K562 (cell line): ENCODE measurements at places on chromosomes 5 and 9. TPM values are rescaled to one million over a fixed set of nuclear protein-coding genes. Genes with fewer than 3 reads are reported as not detected.
A peak's percentile ranks its signal among the peaks of the same experiment; 100 is the strongest.

DNA sequence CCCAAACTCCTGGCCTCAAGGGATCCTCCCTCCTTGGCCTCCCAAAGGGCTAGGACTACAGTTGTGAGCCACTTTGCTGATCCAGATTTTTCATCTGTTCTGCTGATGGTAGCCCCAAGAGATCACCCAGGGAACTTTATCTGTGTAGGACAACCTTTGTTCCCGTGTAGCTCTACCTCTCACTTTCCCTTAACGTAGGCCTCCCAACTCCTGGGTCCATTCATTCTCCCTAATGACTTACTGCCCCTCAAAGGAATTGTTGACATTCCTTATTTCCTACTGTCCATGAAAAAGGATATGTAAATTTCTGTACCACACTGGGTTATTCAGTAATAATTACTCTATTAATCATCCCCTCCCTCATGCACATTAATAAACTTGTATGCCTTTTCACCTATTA lies 51.0 kb upstream of the PHF24 start:
- no peak overlapping the region for H3K27ac ChIP-seq
- H3K4me3 ChIP-seq: no peak overlapping the region
- DNase-seq: no peak
- no peaks in the 10 kb centered on the region for H3K4me1 ChIP-seq

The SPATA31E1 gene
- not detected in 2 replicates for total RNA-seq

- no peak within 1 kb of the TSS for H3K4me3 ChIP-seq
- H3K4me1 ChIP-seq: no peaks in the 10 kb centered on the region
- no peak for DNase-seq
- no peaks in the 10 kb centered on the region for H3K36me3 ChIP-seq
- H3K27me3 ChIP-seq: no peaks in the 10 kb centered on the region
These were observed at the start of gene SPINK1 for GRCh38 chr5:147831465-147831864. TSS of gene SPINK1 (minus strand) at chr5:147831671. CDS start at chr5:147831577, 94 bp downstream.

GRCh38 chr9:33236571-33236970 lies 3.4 kb upstream of the SPINK4 start:
- H3K36me3 ChIP-seq: no peaks in the 10 kb centered on the region
- no peaks in the 10 kb centered on the region for H3K27me3 ChIP-seq
- no peak overlapping the region for H3K4me3 ChIP-seq
- no peak overlapping the region for H3K27ac ChIP-seq

DNA sequence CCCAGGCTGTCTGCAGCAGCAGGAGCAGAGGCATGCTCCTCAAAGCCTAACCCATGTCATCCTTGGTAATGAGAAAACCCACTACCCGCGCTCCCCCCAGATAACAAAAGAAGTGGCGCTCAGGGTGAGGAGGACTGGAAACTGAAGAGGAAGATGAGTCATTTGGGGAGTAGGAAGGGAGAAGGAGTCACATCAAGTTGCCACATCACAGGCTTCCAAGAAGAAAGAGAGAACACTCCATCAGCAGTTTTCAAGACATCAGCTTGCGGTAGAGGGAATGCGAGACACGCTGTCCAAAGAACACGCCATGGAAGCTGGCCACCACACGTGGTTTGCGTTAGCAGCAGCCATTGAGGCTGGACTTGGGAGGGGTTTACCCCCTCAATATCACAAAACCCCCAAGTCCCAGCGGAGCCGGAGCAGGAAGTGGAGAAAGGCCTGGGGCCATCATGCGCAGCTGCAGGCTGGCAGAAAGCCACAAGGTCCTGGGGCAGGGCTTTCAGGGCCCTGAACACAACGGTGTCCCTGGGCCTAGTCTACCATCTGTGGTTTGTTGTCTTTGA lies 41.5 kb downstream of the SH3PXD2B start:
- no peaks in the 10 kb centered on the region; the same call in 2 of the 3 replicates for H3K4me1 ChIP-seq
- no peaks in the 10 kb centered on the region for H3K36me3 ChIP-seq
- peaks cover 8% of the 10 kb centered on the region; the same call in 2 of the 3 replicates for H3K27me3 ChIP-seq
- no peak overlapping the region for H3K27ac ChIP-seq
- no peak for DNase-seq
- no peak overlapping the region for H3K4me3 ChIP-seq

GRCh38 chr5:92962752-92963151 lies 618.3 kb downstream of the NR2F1-AS1 start:
- no peaks in the 10 kb centered on the region for H3K27me3 ChIP-seq
- no peak for DNase-seq
- H3K27ac ChIP-seq: no peak overlapping the region
- no peaks in the 10 kb centered on the region for H3K4me1 ChIP-seq

GRCh38 chr5:6762116-6762515 lies 48.9 kb downstream of the TENT4A start:
- no peak for DNase-seq
- no peak overlapping the region for H3K27ac ChIP-seq
- H3K4me3 ChIP-seq: no peak overlapping the region

- H3K36me3 ChIP-seq: no peaks in the 10 kb centered on the region
- no peak for DNase-seq
- H3K27me3 ChIP-seq: no peaks in the 10 kb centered on the region
- H3K4me1 ChIP-seq: peaks cover 33% of the 10 kb centered on the region
- no peak overlapping the region for H3K4me3 ChIP-seq
These were observed 45.9 kb downstream of the C9orf50 start for GRCh38 chr9:129574911-129575585.

- no peaks in the 10 kb centered on the region for H3K27me3 ChIP-seq
- H3K36me3 ChIP-seq: peaks cover 2% of the 10 kb centered on the region; the same call in 1 of the 3 replicates
- H3K4me3 ChIP-seq: no peak overlapping the region
- peaks cover 4% of the 10 kb centered on the region; the same call in 1 of the 2 replicates for H3K4me1 ChIP-seq
These were observed 21.3 kb downstream of the AKNA start for GRCh38 chr9:114366334-114367128.

The BTNL8 gene
- total RNA-seq: 0.13 TPM in 1 of 2 replicates, not detected in the other

- no peak overlapping the region for H3K4me3 ChIP-seq
- no peaks in the 10 kb centered on the region for H3K36me3 ChIP-seq
- no peak overlapping the region for H3K27ac ChIP-seq
- no peaks in the 10 kb centered on the region for H3K4me1 ChIP-seq
- DNase-seq: no peak
- H3K27me3 ChIP-seq: peaks cover 4% of the 10 kb centered on the region; the same call in 1 of the 3 replicates
These were observed 24.1 kb upstream of the SLC25A48 start for GRCh38 chr5:135810188-135810943.

The ZNF346 gene
- total RNA-seq: 20.5 and 21.1 TPM in 2 replicates

DNA sequence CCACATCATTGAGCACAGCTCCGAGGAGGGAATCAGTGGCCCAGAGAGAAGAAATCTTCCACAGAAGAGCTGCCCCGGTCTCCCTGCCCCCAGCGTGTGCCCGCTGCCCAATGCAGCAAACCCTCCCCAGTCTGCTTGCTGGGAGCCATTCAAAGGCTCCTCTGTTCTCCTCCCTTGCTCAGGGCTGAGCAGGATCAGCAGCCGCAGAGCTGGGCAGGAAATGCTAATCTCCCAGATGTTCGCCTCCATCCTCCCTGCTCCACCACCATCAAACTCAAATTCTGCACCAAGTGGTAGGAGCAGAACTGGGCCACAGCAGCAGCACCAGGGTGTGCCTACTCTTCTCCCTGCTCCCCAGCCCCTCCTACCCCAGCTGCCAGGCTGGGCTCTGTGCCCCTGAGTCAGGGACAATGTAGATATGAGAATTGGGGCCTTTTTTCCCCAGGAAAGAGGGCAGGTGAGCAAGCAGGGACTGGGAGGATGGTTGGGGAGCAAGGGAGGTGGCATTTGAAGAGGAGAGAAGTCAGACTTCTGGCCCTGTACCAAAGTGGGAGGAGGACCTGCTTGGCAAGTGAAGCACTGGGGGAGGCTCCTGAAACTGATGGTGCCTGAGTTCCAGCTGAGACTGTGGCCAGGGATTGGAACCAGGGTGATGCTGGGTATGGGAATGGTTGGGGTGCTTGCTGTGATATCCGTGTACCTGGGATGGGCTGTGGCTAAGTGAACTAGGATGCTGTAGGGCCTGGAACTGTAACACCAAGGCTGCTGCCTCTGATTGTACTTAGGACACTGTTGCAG lies 1.9 kb upstream of the PCDH1 start:
- DNase-seq: no peak
- no peaks in the 10 kb centered on the region for H3K36me3 ChIP-seq
- no peak overlapping the region for H3K4me3 ChIP-seq
- H3K27ac ChIP-seq: no peak overlapping the region
- H3K4me1 ChIP-seq: peaks cover 35% of the 10 kb centered on the region; the same call in 2 of the 3 replicates
- peaks cover 20% of the 10 kb centered on the region for H3K27me3 ChIP-seq

GRCh38 chr5:181217111-181217802 lies 5.8 kb upstream of the TRIM41 start:
- H3K36me3 ChIP-seq: no peaks in the 10 kb centered on the region
- H3K4me1 ChIP-seq: peaks cover 4% of the 10 kb centered on the region; the same call in 2 of the 3 replicates
- H3K4me3 ChIP-seq: peak overlapping the region; percentile 51
- DNase-seq: peak; percentile 53
- peak overlapping the region; percentile 87 for H3K27ac ChIP-seq

GRCh38 chr9:26685818-26686217 lies 206.8 kb downstream of the CAAP1 start:
- H3K27me3 ChIP-seq: no peaks in the 10 kb centered on the region
- DNase-seq: no peak
- no peaks in the 10 kb centered on the region for H3K36me3 ChIP-seq
- H3K4me3 ChIP-seq: no peak overlapping the region

DNA sequence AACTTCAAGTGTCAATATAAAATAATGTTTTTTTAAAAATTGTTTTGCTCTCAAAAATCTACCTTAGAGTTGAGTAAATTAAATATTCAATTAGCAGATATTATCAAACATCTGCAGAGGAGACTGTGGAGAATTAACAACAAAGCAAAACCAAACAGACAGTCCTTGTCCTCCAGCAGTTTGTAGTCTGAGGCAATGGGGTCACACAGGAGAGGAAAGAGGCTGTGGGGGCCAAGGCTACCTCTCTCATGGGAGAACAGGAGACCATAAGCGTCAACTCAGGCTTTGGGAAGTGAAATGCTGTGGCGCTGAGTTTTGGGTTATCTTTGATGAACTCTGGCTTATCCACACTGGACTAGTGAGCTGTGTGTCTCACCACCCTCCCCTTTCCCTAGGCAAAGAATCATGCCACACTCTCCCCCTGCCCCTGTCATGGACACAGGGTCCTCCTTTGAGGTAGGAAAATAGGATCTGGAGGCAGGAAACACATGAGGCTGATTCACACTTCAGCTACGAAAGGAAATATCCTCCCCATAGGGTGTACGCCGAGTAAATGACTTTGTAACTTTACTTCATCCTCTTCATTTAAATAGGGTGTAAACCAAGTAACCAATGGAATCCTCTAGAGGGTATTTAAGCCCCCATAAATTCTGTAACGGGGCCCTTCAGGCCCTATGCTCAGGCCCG lies 152.7 kb downstream of the FSTL4 start:
- H3K4me1 ChIP-seq: no peaks in the 10 kb centered on the region
- H3K36me3 ChIP-seq: no peaks in the 10 kb centered on the region
- DNase-seq: no peak
- no peak overlapping the region for H3K4me3 ChIP-seq
- no peak overlapping the region for H3K27ac ChIP-seq
- H3K27me3 ChIP-seq: no peaks in the 10 kb centered on the region; the same call in 2 of the 3 replicates

- no peak overlapping the region for H3K4me3 ChIP-seq
- H3K27ac ChIP-seq: peak overlapping the region; percentile 66
- peaks cover 17% of the 10 kb centered on the region for H3K4me1 ChIP-seq
- peak; percentile 61 for DNase-seq
These were observed 10.3 kb upstream of the GLE1 start for GRCh38 chr9:128494108-128494745.

DNA sequence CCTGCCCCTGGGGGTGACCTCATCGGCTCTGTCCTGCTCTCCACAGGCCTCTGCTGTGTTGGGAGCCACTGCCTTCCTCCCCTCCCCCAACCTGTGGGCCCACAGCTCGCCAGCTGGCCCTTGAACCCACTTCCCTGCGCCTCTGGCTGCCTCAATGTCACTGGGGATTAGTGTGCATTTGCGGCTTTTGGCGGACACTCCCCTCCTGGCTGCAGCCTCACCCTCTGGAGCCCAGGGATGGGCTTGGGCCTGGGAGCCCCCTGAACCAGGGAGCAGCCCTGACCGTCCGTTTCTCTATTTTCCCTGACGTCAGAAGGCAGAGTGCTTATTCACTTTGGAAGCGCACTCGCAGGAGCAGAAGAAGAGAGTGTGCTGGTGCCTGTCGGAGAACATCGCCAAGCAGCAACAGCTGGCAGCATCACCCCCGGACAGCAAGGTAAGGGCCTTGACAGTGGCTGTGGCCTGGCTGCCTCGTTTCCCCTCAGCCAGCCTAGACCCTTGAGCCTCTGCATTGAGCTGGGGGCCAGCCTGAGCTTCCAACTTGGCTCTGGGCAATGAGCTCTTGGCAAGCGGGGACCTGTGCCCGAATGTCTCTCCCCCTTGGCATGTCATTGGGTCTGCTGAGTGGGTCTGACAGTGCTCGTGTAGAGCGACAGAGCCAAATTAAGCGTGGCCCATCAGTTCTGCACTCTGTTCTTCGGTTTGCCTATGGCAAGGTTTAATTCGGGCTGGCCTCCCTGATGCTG lies 73.1 kb downstream of the RGS3 start:
- peak; percentile 23 for DNase-seq
- H3K4me1 ChIP-seq: peaks cover 12% of the 10 kb centered on the region; the same call in 2 of the 3 replicates
- no peaks in the 10 kb centered on the region for H3K36me3 ChIP-seq
- no peak overlapping the region for H3K27ac ChIP-seq

GRCh38 chr5:76271836-76272235 lies 131.2 kb upstream of the IQGAP2 start:
- no peaks in the 10 kb centered on the region for H3K4me1 ChIP-seq
- no peak overlapping the region for H3K4me3 ChIP-seq
- DNase-seq: no peak
- H3K36me3 ChIP-seq: no peaks in the 10 kb centered on the region
- peaks cover 26% of the 10 kb centered on the region for H3K27me3 ChIP-seq

The SLC1A3 gene
- total RNA-seq: 0.09 and 0.13 TPM in 2 replicates

DNA sequence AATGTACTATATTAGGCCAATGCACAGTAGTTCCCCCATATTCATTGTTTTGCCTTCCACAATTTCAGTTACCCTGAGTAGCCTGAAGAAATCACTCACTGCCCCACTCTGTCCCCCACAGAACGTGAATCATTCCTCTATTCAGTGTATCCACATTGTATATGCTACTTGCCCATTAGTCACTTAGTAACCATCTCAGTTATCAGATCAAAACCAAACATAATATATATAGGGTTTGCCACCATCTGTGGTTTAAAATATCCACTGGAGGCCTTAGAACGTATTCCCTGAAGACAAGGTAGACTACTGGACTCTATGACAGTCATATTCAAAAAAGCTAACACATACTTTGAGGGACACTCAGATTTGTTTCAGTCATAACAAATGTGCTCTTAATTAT lies 465.7 kb upstream of the RGMB start:
- H3K27ac ChIP-seq: no peak overlapping the region
- no peaks in the 10 kb centered on the region for H3K36me3 ChIP-seq
- no peaks in the 10 kb centered on the region for H3K4me1 ChIP-seq
- DNase-seq: no peak
- H3K27me3 ChIP-seq: no peaks in the 10 kb centered on the region

The CTXN3 gene
- not detected in 2 replicates for total RNA-seq

The CAMK2A gene
- 0.13 TPM in 1 of 2 replicates, not detected in the other for total RNA-seq

The RNF180 gene
- not detected in 2 replicates for total RNA-seq

The PDLIM4 gene
- total RNA-seq: 31.5 and 32.8 TPM in 2 replicates
